Uterus (tissue), 4 donors: ENCODE measurements at places on chromosomes 16 and 17.

DNA sequence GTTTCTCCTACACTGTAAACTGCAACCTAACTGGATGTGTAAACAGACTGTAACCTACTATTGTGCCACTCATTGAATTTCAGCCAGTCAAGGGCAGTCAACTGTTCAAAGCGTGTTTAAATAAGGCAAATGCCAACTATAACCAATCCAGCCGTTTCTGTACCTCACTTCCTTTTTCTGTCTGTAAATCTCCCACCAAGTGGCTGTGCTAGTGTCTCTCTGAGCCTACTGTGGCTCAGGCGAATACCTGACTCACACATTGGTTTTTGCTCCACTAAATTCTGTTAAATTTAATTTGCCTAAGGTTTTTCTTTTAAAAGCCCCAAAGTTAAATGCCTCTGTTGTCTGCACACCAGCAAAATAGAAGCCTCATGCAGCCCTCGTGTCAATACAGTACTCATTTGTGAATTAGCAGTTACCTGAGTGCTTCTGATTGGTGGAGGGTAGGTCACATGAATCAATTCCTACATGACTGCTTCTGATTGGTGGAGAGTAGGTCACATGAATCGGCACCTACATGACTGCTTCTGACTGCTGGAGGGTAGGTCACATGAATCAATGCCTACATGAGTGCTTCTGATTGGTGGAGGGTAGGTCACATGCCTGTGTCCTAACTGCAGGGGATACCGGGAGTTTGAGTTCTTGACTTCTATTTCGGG lies 31.1 kb upstream of the CCR7 start:
- no peak for DNase-seq

GRCh38 chr16:51464996-51465395 lies 313.9 kb upstream of the SALL1 start:
- no peak for DNase-seq

GRCh38 chr17:4074831-4075495 lies 67.9 kb downstream of the ZZEF1 start:
- DNase-seq: no peak

DNA sequence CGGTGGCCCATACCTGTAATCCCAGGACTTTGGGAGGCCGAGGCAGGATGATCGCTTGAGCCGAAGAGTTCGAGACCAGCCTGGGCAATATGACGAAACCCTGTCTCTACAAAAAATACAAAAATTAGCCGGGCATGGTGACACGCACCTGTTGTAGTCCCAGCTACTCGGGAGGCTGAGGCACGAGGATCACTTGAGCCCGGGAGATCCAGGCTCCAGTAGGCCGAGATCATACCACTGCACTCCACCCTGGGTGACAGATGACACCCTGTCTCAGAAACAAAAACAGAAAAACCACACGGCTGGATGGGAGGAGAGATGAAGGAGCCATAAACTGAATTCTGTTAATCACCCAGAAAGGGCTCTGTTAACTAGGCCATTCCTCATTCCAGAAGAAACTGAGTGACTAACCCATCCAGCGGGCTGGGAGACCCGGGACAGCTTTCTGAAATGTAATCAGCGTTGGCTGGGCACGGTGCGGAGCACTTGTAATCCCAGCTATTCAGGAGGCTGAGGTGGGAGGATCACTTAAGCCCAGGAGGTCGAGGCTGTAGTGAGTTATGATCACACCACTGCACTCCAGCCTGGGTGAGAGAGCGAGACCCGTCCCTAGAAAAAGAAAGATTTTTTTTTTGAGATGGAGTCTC lies 641 bp upstream of the NT5C3B start:
- DNase-seq: no peak

DNA sequence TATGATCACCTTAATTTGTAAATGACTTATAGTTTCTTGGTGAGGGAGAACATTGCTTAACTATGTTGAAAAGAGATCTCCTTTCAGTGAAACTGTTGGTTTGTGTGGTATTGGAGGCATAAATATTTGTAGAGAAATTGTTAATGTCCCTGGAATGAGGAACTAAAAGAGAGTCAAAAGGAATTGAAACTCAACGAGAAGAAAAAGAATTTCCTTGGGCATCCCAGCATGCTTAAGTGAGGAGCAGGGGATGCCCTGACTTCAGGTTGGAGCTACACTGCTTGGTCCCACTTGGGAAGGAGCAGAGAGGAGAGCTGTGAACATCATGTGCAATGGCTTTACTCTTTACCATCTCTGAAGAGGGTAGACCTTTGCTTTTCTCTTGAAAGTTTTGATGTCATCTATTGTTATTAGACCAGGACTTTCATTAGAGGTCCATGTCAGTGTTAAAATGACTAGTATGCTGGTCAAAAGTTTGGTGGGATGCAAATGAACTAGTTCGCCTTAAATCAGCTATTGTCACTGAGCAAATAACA lies 21.7 kb downstream of the KRT23 start:
- no peak for DNase-seq
